T-cell (primary cell): ENCODE measurements at places on chromosomes 16 and 17.
A peak's percentile ranks its signal among the peaks of the same experiment; 100 is the strongest.

GRCh38 chr17:13582776-13583547 is 18.8 kb downstream of the HS3ST3A1 start:
- DNase-seq: no peak

DNA sequence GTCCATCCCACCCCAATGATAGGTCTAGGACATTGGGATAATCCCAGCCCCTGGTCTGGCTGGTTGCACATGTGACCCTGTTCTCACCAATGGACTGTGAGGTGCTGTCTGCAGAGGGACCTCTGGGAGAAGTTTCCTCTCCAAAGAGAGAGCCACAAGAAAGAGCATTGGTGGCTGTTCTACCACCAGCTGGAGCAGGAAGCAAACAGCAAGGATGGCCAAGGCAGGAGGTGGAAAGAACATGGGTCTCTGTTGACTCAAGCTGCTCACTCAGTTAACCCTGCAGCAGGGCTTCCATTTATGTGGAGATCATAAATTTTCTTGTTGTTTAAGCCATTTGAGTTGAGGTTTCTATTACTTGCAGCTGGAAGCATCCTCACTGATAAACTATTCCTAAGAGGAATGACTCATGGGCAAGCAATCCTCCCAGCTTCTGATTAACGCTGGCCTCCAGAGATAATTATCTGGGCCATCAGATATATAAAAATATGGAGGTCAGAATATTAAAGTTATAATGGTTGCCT is 52.6 kb downstream of the CYB5B start:
- no peak for DNase-seq

DNA sequence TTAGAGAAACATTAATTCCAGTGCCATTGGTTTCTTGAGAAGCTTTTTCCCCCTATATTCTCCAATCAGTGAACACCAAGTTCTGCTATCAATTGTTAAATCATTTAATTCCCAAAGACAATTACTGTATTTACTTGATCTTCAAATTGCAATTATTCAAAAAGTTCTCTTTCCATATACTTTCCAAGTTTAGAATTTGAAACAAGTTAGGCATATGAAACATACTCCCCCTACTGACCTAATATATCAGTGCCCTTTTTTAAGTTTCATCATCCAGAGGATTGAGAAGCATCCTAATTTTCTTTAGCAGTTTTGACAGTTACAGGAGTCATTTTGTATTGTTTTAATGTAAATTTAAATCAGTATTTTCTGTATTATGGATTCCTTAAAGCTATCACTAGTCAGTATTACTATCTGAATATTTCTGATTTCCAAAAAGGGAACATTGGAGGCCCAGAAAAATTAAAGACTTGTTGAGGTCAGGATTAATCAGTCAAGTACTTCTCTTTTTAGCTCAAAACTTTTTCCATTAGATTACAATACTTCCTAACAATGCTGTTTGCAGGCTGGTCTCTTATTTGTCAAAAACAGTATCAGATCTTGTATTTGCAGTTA is 16.3 kb downstream of the MEIOC start:
- no peak for DNase-seq

DNA sequence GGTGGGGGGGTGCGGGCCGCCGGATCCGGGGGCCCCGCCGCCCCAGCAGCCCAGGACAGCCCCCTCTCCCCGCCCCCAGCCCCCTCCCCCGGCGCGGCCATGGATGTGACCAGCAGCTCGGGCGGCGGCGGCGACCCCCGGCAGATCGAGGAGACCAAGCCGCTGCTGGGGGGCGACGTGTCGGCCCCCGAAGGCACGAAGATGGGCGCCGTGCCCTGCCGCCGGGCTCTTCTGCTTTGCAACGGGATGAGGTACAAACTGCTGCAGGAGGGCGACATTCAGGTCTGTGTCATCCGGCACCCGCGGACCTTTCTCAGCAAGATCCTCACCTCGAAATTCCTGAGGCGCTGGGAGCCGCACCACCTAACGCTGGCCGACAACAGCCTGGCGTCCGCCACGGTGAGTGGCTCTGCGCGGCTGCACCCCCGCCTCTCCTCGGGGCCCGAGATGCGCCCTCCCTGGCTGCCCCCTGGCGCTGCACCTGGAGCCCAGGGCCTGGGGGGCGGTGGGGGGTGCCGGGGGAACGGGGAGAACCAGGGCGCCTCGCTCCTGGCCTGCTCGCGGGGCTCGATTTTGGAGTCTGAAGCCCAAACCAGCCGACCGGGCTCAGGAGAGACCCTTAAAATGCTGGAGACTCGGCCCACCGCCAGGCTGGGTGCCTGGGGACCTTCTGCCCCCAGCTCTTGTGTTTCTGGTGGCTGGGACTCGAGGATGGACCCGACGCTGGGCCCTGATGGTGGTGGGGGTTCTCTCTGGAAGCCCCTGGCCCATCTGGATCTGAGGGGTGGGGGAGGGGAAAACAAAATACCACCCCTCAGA is 744 bp downstream of the CMIP start:
- peak; percentile 51 for DNase-seq

- no peak for DNase-seq
Observed at GRCh38 chr16:49701789-49702494, 154.0 kb downstream of the ZNF423 start.

- no peak for DNase-seq
Observed at GRCh38 chr16:71439523-71439922, 2.3 kb downstream of the TLE7 start.

GRCh38 chr16:54505549-54506213 is 219.1 kb upstream of the IRX3 start:
- DNase-seq: no peak

DNA sequence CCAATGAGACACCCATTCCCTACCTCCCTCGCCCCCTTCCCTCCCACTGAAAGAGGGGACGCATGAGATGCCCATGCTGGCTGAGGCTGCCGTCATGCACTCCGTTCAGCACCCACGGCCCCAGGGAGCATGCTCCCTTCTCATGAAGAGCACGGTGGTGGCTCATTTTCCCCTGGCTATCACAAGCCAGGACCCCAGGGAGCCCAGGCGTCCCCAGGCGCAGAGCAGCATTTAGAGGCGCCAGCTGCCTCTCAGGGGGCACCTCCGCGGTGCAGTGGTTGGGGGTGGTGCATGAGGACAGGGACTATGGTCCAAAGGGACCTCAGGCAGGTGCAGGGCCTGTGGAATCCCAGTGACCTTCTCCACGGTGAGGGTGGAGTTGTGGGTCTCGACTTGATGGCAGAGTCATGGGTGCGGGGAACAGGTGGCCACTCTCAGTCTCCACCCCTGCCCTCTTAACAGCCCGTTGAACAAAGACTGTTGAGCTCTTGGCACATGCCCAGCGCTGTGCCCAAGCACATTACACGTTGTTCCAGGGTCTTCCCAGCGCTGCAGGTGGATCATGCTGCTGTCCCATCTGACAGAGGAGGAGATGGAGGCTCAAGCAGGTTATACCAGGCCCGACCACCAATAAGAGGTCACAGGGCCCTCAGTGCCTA is 13.6 kb downstream of the KIF19 start:
- no peak for DNase-seq

- DNase-seq: no peak
Observed at GRCh38 chr17:39194089-39194984, 3.1 kb downstream of the CACNB1 start.
